Activated T-cell treated with anti-CD3 and anti-CD28 coated beads, Interleukin-2, amount 50 U/mL, for 4 hours (primary cell): ENCODE measurements at places on chromosomes 3 and 15. TPM values are rescaled to one million over a fixed set of nuclear protein-coding genes. Genes with fewer than 3 reads are reported as not detected.

GRCh38 chr3:152192936-152193672, 75.6 kb upstream of the MBNL1 start:
- no peak for DNase-seq

DNA sequence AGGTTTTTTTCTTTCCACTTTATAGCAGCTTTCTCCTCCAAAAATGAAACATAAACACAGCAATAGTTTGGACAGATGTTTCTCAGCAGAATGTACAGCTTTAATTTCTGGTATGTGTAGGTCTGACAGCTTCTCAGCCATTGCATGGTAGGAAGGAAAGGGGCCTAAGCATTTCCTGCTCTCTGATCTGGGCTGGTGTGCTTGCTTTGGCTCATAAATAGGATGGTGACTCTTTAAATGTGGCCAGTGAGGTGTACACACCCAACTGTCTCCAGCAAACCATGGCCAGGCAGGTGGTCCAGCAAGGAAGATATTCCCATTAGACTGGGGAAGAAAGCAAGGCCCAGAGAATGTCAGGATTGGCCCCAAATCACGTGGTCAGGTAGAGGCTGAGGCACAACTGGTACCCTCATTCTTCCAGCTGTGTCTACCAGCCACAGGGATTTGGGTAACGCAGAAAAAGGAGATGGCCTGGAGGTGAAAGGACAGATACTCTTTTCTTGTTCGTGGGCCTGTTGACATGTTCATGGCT, 52.1 kb downstream of the ITGA11 start:
- no peak for DNase-seq

DNA sequence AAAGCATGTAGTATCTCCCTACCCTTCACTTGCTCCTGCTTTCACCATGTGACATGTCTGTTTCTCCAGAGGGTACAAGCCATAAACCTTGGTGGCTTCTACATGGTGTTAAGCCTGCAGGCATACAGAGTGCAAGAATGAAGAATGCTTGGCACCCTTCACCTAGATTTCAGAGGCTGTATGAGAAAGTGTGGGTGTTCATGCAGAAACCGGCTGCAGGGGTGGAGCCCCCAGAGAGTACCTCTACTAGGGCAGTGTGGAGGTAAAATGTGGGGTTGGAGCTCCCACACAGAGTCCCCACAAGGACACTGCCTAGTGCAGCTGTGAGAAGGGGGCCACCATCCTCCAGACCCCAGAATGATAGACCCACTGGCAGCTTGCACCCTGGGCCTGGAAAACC, 32.2 kb downstream of the SLC15A2 start:
- no peak for DNase-seq

DNA sequence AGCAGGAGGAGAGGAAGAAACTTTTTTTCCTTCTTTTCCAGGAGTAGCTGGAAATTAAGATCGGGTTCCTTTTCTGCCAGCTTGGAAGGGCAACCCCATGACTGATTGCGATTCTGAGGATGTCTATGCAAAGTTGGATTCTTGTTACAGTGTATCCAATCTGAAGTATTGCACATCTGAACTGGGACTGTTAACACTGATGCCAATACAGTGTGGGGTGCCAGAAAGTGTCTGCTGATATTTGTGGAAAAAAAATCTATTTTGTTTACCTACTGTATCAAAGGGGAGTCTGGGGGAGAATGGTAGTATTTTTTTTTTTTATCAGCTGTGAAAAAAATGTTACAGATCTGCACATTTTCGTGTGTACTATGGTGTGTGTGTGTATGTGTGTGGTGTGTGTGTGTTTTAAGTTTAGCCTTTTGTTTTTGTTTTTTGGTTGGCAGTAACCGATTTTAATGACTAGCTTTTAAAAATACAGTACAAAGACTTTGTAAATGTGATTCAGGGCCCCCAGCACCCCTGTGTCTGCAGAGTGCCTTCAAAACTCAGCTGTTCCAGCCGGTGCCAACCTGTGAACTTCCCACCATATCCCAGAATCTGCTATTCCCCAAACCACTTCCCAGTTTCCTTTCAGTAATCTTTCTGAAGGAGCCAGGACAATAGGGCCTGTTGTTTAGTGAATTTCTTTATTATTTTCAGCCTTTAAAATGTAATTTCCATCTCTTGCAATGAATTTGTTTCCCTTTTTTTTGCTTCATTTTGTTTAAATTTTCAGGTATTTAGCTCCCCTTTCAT, 1.9 kb downstream of the RAP2B start:
- DNase-seq = no peak

DNA sequence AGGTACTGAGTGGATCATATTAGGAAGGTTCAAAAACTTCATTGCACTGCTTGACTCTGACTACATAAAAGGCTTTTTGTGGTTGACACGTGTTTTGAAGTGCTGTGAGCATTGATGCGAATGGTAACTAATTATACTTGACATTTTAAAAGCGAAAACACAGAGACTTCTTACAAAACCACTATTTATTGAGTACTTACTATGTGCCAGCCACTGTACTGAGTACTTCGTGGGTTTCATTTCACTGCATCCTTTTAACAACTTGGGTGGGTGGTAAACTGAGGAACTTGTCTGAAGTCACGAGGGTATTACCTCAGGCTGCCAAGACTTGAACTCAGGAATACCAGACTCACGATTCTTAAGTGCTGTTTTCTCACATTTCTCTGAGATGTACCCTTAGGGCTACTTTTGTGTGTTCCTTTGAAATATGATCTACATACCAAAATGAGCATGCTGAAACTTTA, 45.3 kb upstream of the PPP4R2 start:
- no peak for DNase-seq

- no peak for DNase-seq
Observed at GRCh38 chr15:42385206-42385979, 26.1 kb downstream of the CAPN3 start.

- no peak for DNase-seq
Observed at GRCh38 chr15:42094512-42094963, at the start of gene PLA2G4D. Gene PLA2G4D (minus strand): TSS chr15:42094562. CDS start chr15:42094459, 103 bp downstream.

DNA sequence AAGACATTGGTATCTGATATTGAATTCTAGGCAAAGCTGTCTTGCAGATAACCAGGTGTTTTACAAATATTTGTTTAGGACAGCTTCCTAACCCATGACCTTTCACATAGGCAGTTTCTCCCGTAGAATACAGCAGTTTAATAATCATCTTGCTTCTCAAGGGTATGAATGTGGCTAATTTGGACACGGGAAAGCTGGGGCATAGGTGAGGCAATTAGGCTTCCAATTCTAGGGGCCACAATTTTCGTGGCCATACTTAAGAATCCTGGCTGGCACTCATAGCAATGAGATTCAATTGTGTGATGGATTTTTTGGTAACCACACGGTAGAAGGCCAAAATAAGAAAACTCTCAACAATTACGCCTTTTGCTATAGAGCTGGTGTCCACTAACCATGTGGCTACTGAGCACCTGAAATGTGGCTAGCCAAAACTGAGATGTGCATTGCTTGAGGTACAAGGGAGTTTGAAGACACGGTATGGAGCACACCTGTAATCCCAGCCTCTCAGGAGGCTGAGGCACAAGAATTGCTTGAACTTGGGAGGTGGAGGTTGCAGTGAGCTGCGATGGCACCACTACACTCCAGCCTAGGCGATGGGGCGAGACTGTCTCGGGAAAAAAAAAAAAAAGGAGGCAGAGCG, 34.4 kb downstream of the TFRC start:
- DNase-seq = no peak

GRCh38 chr3:13364602-13365271, 55.4 kb downstream of the NUP210 start:
- DNase-seq = no peak

- DNase-seq = no peak
Observed at GRCh38 chr15:94965593-94965992, 734.2 kb downstream of the MCTP2 start.

DNA sequence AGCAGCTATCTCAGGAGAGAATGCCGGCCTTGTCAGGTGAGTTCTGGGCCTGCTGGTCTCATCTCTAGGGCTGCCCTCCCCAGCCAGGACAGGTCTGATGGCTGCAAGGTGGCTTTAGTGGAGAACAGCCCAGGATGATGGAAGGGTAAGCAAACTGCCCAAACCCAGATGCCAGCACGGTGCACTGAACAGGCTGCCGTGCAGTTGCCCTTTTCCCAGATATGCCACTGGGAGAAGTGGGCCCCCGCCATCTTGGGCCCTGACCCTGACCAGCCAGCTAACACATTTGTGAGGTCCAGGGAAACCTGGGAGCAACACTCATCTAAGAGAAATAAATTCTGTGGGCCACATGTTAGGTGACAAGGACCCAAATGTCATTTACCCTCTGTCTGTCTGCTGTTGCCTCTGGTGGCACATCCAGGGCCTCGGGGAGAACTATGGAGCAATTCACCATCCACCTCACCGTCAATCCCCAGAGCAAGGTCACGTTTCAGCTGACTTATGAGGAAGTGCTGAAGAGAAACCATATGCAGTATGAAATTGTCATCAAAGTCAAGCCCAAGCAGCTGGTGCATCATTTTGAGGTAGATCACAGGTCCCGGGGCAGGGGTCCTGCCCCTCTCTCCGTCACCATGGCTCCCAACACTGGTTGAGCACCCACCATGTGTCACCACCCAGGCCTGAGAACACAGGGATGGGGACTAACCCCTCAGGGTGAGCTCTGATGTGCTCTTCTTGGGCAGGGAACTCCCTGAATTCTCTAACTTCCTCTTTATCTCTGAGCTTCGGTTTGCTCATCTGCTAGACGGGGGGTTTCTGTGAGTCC, 1.8 kb downstream of the ITIH1 start:
- DNase-seq = no peak

GRCh38 chr15:64351265-64351664, 4.7 kb downstream of the CSNK1G1 start:
- no peak for DNase-seq

GRCh38 chr3:152204218-152204617, 64.5 kb upstream of the MBNL1 start:
- no peak for DNase-seq

- DNase-seq = no peak
Observed at GRCh38 chr3:48301800-48302166, 31.7 kb downstream of the SPINK8 start.

- no peak for DNase-seq
Observed at GRCh38 chr3:169818316-169818715, 5.6 kb upstream of the LRRC34 start.

Gene TICRR
- 3.3 TPM for total RNA-seq

Gene CCDC54
- total RNA-seq = not detected

Gene AMIGO3
- total RNA-seq = 0.11 TPM

Gene UBA7
- total RNA-seq = 28.7 TPM
